ENCODE measurements at places on chromosomes 5 and 9.
A peak's percentile ranks its signal among the peaks of the same experiment; 100 is the strongest.

- no peak for ATAC-seq
Observed at GRCh38 chr5:110354915-110355644, 371.4 kb downstream of the TMEM232 start.

- no peak for ATAC-seq
Observed at GRCh38 chr9:114690308-114690707, 8.3 kb upstream of the TEX48 start.

DNA sequence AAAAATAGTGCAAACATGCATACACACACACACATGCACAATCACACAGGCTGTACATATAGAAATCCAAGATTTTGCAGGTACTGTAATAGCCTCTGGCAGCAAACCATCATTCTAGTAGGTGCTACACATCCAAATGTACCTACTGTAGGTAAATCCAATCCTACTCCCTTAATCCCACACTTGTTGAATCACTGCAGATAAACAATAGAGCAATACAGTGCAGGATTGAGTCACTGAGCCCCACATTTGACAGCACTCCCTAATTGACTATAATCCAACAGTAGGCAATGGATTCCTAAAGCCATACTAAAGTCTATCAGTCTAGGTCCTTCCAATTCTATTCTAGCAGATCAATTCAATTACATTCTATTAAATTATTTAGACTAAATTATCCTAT, 1640.5 kb upstream of the CDH9 start:
- ATAC-seq = no peak

- peak; percentile 100 for ATAC-seq
Observed at GRCh38 chr5:141605523-141606277, 13.1 kb downstream of the DIAPH1 start.

- no peak for ATAC-seq
Observed at GRCh38 chr9:121569266-121569648, 69.6 kb upstream of the GGTA1 start.

GRCh38 chr5:64213531-64213930, 47.9 kb downstream of the RNF180 start:
- ATAC-seq = no peak

DNA sequence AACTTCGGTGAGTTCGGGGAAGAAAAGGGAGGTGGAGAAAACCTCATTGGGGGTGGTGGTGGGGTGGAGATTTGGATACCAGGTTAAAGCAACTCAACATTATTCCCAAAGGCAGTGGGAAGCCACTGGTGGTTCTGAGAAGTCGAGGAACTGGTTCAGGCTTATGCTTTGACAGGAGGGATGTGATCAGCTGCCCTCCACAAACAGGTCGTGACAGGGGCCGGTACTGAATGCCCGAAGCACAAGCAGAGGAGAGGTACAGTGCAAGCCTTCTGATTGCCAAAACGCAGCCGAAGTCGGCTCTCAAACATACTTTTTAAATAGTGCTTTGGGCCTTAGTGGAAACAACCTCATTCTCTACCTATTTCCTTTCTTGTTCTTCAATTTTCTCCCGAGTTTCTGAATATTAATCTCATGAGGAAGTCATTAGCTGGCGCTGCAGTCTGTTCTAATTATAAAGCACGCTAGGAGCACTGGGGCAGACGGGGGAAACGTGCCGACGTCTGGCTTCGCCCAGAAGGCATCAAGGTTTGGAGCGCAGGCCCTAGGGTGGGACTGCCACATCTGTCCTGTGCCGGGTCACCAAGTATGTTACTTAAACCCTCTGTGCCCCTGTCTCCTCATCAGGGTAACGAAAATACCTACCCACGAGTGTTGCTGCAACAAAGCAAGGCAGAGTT, 27.3 kb downstream of the SHB start:
- no peak for ATAC-seq
